ENCODE measurements at places on chromosomes 3 and 15. TPM values are rescaled to one million over a fixed set of nuclear protein-coding genes. Genes with fewer than 3 reads are reported as not detected.

GRCh38 chr3:111613294-111613693, 18.1 kb upstream of the ZBED2 start:
- DNase-seq, result no peak

- DNase-seq, result no peak
These were observed 13.3 kb upstream of the SSUH2 start for GRCh38 chr3:8657804-8658305.

DNA sequence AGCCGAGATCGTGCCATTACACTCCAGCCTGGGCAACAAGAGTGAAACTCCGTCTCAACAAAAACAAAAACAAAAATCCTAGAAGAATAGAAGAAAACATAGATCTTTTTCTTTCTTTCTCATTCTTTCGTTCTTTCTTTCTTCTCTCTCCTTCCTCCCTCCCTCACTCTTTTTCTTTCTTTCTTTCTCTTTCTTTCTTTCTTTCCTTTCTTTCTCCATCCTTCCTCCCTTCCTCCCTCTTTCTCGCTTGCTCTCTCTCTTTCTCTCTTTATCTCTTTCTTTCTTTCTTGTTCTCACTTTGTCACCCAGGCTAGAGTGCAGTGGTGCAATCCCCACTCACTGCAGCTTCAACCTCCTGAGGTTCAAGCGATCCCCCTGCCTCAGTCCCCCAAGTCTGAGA, 33.8 kb upstream of the MUC4 start:
- DNase-seq, result no peak

DNA sequence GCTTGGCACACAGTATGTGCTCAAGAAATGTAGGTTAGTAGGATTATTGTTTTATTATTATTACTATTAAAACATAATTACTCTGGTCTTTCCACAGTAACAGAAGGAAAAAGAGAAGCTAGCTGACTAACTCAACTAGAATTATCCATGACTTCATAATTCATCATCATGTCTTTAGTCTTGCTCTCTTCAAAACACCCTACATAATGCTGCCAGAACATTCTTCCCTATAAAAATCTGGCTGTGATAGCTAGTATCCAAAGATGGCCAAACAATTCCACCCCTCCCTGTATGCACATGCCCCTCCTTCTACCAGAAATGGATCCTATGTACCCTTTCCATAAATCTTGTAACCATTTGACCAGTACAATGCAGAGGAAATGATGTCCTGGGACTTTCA, 48.8 kb upstream of the SRGAP3 start:
- no peak for DNase-seq

GRCh38 chr3:30440880-30441279, 165.5 kb upstream of the TGFBR2 start:
- DNase-seq, result peak; percentile 50

- DNase-seq, result no peak
These were observed 4.3 kb downstream of the ZNF860 start for GRCh38 chr3:31985831-31986230.

GRCh38 chr3:128482666-128483656, 10.0 kb downstream of the GATA2 start:
- DNase-seq, result peak; percentile 52

GRCh38 chr3:115808244-115808643, 184.9 kb downstream of the GAP43 start:
- no peak for DNase-seq

GRCh38 chr3:175342196-175342595, 483.1 kb downstream of the NAALADL2 start:
- DNase-seq, result no peak

- DNase-seq, result peak; percentile 90
These were observed 108.8 kb downstream of the KLF13 start for GRCh38 chr15:31435261-31435911.

Gene PRICKLE2
- total RNA-seq, result 5.9 TPM

Gene TTLL13
- total RNA-seq, result not detected

Gene PLSCR5
- not detected for total RNA-seq

Gene SRGAP3
- 5.1 TPM for total RNA-seq

Gene TIPIN
- 3.2 TPM for total RNA-seq

Gene PXYLP1
- total RNA-seq, result 10.8 TPM

Gene NGRN
- 122 TPM for total RNA-seq

Gene ARPIN
- 10.6 TPM for total RNA-seq

Gene ITGB5
- 112 TPM for total RNA-seq

Gene GMPS
- 27.6 TPM for total RNA-seq
